ENCODE measurements at places on chromosomes 11 and 22. TPM values are rescaled to one million over a fixed set of nuclear protein-coding genes. Genes with fewer than 3 reads are reported as not detected.

The GRAMD1B gene
- 3.1 TPM for total RNA-seq

DNA sequence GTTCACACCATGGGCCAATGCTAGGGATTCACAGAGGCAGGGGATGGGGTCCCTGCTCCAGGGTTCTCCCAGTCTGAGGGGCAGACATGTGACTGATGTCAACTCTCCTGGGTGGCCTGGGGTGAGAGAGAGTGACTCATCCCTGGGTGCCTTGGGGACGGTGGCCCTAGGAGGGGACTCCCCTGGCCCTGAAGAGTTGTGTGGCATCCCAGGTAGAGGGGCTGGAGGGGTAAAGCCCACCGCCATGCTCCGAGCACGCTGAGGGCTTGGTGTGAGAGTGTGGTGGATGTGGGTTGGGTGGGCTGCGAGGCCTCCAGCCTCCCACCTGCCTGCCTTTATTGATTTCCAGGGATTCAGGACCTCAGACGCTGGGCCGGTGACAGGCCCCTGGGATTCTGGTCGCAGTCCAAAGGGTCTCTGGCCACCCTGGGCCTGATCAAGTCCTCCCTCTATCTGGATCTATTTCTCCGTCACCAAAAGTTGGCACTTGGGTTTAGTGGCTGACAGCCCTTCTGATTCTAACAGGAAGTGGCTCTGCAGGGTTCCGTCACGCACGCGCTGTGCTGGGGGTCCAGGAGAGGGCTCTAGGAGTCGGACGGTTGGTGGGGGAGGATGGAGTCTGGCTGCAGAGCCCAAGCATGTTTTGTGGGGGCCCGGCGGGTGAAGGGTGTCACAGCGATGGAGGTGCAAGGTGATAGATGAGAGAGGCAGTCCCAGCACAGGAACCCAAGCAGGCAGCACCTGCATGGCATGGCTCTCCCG, 27.3 kb upstream of the WNT7B start:
- DNase-seq, result no peak

The STK33 gene
- 1.1 TPM for total RNA-seq

The DEUP1 gene
- not detected for total RNA-seq

- DNase-seq, result no peak
Observed at GRCh38 chr11:20457001-20457799, 69.7 kb downstream of the PRMT3 start.

DNA sequence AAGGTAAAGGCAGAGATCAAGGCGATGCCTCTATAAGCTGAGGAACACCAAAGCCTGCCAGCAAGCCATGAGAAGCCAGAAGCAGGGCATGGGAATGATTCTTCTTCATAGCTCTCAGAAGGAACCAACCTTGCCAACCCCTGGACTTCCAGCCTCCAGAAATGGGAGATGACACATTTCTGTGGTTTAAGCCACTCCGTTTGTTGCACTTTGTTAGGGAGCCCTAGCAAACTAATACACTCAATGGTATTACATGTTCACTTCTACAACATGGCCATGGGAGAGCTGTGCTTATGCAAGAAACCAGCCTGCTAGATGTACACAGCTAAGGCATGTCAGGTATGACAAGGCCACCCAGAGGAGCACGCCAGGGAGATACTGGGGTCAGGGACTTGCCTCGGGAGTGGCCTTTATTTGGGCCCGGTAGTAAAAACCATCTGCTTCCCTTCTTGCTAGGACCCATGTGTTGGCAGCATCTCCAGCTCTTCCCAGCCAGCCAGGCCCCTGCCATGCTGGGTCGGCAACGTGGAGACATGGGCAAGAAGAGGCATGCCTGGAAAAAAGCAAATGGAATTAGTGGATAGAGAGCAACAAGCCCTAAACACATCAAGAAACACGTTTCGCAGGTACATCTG, 3.6 kb downstream of the C11orf16 start:
- no peak for DNase-seq

- DNase-seq, result no peak
Observed at GRCh38 chr11:96130061-96130620, 206.2 kb upstream of the MTMR2 start.

DNA sequence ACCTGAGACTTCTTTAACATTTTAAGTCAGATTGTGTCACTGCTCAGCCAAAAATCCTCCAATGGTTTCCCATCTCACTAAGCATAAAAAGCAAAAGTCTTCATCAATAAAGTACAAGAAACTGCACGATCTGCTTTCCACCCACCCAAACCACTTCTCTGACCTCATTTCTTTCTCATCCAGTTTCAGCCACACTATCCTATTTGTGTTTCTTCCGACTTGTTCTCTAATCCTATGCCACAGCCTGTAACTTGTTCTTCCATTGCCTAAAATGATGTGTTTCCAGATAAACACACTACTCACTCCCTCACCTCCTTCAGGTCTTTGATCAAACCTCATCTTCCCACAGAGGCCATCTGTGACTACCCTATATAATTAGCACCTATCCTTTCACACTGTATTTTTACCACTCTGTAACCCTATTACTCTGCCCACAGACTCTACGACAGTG, 28.4 kb downstream of the ARHGAP32 start:
- no peak for DNase-seq

DNA sequence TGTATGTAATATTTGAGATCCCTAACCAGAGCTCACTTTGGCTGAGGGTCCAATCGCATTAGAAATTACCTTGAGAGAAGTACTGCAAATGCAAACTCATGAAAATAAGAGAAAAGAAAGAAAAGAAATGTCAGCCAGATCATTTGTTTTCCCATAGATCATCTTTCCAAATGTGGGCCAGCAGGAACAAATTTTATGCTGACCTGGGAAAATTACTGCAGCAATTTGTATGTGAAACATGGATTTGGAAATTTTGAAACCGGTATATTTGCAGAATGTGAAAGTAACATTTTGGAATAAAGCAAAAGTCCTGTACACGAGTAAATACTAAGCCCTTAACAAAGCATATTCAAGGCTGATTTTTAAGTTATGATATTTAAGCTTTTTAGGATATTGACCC, 1058.9 kb upstream of the CCDC90B start:
- no peak for DNase-seq

- DNase-seq, result peak; percentile 18
Observed at GRCh38 chr11:127345819-127346459, 345.4 kb upstream of the KIRREL3 start.

- no peak for DNase-seq
Observed at GRCh38 chr22:50289942-50290630, 17.4 kb downstream of the PLXNB2 start.

DNA sequence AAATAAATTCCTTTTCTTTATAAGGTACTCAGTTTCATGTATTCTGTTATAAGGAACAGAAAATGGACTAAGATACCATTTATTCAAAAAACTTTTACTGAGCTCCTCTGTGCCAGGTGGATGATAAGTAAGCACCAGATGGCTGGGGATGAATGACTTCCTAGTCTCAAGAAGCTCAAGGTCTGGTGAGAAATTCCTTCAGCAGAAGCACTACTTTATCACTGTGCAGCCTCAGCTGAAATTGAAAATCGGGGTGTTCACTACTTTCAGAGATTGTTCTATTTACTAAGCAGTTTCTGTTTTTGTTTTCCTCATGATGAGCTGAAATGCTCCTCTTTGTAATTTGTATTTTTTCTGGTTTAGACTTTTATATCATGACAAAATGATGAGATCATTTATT, 7.8 kb downstream of the LDHAL6A start:
- no peak for DNase-seq

GRCh38 chr22:27667121-27667843, 134.3 kb downstream of the MN1 start:
- peak; percentile 58 for DNase-seq

GRCh38 chr11:12216671-12217374, 106.4 kb downstream of the MICAL2 start:
- peak; percentile 77 for DNase-seq

The MOV10L1 gene
- total RNA-seq, result 5.1 TPM

DNA sequence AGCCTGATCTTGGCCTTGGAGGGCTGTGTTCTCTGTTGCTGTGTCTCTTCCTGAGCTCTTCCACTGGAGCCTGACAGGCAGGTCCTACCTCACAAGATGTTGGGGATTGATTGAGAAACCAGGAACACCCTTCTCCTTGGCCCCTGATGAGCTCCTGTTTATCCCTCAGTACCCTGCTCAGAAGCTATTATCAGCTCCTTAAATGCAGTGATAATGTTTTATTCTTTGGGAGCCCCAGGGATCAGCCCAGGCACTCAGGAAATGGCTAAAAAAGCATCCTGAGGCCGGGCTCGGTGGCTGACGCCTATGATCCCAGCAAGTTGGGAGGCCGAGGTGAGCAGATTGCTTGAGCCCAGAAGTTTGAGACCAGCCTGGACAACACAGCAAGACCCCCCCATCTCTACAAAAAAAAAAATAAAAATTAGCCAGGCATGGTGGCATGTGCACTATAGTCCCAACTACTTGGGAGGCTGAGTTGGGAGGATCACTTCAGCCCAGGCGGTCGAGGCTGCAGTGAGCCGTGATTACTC, 4.9 kb upstream of the PHLDA2 start:
- DNase-seq, result no peak

GRCh38 chr22:33023153-33023827, 34.9 kb downstream of the SYN3 start:
- no peak for DNase-seq

The NELL1 gene
- total RNA-seq, result not detected

GRCh38 chr11:22558664-22559063, 67.0 kb downstream of the FANCF start:
- peak; percentile 2 for DNase-seq

The CASP1 gene
- total RNA-seq, result 21.0 TPM

GRCh38 chr11:12991426-12991825, 17.7 kb upstream of the RASSF10 start:
- DNase-seq, result no peak

The PLAAT3 gene
- 9.0 TPM for total RNA-seq

GRCh38 chr11:102256251-102256650, 61.0 kb upstream of the BIRC3 start:
- no peak for DNase-seq

- no peak for DNase-seq
Observed at GRCh38 chr11:43967661-43968060, 25.2 kb downstream of the C11orf96 start.

The MMP11 gene
- total RNA-seq, result 5.1 TPM

The ZBTB44 gene
- total RNA-seq, result 45.8 TPM

DNA sequence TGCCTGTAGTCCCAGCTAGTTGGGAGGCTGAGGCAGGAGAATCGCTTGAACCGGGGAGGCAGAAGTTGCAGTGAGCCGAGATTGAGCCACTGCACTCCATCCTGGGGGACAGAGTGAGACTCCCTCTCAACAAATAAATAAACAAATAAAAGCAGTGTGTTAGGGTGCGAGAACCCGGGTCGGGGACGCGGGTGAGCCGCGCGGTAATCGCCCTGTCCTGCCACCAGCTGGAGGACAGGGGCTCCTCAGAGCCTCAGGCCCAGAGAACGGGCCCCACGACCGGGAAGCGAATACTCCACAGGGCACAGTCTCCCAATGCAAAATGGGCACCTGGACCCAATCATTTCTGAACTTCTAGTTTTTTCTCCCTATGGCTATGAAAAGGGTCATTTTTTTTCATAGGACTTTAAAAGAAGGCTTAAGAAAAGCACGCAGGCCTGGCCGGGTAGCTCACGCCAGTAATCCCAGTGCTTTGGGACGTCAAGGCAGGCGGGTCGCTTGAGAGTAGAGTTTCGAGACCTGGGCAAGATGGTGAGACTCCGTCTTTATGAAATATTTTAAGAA, 744 bp upstream of the MCM5 start:
- DNase-seq, result no peak

DNA sequence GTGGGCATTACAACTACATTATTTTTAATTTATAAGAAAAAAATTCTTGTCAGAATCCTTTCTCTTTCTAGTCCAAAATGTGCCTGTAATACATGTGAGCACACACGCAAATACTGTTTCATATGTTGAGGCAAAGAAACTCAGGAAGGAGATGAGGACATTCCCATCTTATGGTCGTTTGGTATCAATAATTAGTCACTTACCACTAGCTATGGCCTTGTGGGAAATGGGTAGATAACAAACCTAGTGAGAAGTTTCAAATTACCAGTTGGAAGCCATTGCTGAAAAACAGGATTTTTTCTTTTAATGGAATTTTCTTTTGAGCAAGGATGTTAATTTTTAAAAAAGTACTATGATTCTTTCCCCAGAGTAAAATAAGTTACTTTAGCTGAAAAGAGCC, 25.7 kb downstream of the AMOTL1 start:
- peak; percentile 70 for DNase-seq

DNA sequence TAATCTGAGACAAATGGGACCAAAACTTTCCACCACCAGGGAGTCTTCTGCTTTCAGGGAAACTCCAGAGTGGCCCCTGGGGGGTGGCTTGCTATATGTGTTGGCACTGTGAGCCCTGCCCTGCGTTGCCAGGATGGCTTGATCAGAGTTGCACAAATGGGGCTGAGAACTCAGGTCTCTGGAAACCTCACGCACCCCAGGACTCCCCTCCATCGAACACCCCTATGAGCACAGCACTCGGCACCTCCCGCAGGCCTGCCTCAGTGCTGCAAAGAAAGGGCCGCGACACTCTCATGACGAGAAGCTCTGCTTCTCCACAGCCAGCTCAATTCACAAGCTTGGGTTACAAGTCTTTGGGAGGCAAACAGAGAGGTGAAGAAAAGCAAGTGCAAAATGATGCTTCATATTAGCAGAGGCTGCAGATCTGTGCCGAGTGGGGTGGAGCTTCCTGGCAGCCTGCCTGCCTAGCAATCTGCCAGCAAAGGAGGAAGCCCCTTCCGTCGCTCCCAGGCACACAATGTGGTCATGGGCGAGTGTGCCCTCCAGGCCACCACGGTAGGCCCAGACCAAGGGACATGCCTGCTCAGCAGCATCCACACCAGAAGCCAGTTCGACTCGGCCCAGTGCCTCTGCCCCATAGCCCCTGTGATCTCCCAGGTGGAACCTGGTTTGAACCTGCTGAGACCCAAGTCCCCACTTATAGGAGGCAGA, 55.7 kb downstream of the MYH9 start:
- peak; percentile 57 for DNase-seq

DNA sequence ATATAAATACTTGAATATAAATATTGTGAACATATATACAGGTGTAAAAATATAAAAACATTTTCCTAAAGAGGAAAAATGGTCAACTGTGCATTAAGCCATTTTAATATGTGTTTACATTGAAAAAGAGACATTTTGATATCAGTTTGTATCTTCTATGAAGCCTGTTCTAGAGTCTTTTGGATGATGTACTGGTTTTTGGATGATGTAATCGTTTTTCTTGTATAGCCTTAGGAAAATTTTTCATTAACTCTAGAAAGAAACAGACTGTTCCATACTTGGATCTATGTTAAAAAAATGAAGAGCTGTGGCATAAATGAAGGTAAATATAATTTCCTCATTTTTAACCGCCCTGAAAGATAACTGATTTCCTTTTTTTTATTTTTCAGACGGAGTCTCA, 39.6 kb upstream of the RDX start:
- no peak for DNase-seq

- DNase-seq, result no peak
Observed at GRCh38 chr11:134312807-134313206, 19.0 kb upstream of the GLB1L2 start.

DNA sequence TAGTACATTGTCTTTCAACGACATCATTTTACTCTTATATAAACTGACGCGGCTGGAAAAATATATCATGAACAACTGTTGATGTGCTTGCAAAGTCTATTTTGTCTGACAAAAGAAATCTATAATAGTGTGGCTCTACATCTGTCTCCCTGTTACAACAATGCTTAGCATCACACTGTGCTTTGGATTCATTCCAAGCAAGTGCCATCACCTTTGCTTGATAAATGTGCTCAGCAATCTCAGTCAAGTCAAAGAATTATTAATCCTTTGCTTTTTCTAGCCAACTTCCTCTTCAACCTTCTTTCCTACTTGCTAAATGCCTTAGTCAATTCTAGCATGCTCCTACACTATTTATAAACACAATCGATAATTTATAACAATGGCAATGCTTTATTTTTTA, 140.5 kb downstream of the FCHSD2 start:
- DNase-seq, result peak; percentile 28

The RBMXL2 gene
- total RNA-seq, result not detected

The TSPO gene
- 129 TPM for total RNA-seq
